ENCODE measurements at places on chromosomes 7 and 10.

DNA sequence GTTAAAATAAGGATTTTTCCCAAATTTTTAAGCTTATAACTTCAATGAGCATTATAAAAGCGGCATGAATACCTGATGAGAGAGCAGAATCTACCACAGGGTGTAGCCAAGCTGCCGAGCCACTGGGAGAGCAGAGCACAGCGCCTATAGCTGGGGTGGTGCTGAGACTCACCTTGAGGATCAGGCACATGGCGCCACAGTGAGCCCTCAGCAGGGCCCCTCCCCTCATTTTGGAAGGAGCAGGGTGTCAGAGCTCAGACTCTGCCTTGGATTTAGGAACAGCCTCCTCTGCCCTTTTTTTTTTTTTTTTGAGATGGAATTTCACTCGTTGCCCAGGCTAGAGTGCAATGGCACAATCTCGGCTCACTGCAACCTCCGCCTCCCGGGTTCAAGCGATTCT is 118.6 kb downstream of the SRPK2 start:
- DNase-seq, result no peak

DNA sequence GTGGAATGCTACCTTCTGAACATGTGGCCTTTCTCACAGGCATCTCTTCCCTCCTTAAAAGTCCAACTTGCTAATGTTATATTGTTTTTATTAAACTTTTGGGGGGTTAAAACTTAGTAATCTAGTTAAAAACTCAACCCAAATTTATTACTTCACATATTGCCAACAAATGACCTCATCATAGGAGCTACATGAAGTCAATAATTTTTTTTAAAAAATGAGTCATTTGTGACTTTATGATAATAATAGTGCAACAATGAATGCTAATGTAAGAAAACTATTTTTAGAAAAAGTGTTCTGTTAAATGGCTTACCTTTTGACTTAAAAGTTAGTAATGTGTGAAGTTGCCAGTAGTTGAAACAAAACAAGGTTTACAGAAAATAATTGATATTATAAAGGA is 325.9 kb upstream of the FZD1 start:
- no peak for DNase-seq

DNA sequence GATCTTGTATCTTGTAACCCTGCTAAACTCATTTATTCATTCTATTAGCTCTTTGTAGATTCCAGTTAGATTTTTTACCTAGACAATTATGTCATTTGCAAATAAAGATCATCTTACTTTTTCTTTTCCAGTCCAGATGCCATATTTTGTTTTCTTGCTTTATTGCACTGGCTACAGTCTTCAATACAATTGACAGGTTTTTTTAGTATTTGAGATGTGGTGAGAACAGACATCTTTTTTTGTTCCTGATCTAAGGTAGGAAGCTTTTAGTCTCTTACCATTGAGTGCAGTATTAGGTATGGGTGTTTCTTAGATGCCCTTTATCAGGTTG is 12.1 kb downstream of the SPRN start:
- no peak for DNase-seq

DNA sequence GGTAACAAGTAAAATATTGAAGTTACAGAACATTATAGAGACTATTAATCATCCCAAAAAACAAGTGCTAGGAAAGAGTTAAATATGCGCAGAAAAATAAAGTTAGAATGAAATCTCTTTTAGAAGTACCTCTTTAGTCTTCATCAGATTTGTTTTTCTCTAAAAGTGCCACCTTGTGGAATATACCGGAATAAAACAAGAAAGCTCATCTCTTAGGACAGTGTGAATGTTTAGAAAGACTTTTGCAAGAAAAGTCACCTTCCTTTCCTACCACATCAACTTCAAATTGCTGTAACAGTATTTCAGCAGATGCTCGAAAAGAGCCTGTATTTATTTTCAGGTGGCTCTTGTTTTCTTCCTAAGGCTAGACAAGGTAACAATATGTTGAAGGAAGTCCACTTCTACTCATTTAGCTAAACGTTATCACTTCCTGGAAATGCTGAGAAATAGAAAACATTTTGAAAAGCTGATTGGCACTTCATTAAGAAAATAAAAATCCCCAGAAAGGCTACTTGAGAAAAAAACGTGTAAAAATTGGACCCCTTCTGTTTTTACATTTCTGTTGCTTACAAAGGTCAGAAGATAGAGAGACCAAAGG is 19.8 kb upstream of the FAM133B start:
- no peak for DNase-seq

DNA sequence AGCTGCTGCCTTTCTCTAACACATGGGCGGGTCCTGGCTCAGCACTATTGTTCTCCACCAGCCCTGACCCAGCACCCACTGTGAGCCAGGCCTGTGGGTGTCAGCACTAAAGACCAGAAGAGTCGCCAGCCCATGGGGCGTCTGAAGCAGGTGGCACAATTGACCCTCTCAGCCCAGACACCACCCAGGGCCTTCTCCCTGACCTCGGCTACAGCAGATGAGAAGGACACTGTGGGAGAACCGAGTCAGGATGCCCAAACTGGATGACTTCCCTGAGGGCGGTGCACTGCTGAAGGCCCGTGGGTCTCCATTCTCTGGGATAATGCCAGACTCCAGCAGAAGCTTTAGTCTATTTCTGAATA is 97.0 kb downstream of the MKI67 start:
- no peak for DNase-seq

- no peak for DNase-seq
Measured at GRCh38 chr10:73841526-73842285, 30.3 kb upstream of the NDST2 start.

DNA sequence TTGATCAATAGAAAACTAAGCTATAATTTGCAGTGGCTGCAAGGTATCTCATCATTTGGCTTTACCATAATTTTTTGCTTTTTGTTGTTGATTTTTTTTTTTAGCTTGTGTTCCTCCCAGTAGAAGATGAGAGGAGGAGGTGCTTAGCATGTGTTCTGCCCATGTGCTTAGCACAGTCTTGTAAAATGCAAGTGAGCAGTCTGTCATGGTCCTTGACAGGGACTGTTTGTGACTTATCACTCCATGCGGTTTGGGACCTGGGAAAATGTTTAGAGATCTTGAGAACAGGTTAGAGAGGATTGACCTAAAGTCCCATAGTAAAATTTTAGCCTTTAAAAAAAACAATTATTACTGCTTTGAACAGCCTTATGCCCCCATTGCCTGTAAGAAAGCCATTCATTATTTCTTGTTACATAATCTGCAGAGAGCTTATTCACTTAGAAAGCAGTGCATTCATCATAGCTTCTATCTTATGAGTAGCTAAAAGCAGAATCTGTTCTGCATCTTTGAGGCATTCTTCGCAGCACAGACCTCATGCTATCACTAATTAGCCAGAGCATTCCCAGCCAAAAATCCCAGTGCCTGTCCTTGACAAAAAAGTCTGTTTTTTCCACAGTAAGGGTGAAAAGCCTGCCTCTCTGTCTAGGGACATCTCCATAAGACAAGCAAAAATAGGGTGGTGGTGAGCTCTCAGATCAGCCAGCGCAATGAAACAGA is 748.7 kb upstream of the GALNT17 start:
- no peak for DNase-seq

DNA sequence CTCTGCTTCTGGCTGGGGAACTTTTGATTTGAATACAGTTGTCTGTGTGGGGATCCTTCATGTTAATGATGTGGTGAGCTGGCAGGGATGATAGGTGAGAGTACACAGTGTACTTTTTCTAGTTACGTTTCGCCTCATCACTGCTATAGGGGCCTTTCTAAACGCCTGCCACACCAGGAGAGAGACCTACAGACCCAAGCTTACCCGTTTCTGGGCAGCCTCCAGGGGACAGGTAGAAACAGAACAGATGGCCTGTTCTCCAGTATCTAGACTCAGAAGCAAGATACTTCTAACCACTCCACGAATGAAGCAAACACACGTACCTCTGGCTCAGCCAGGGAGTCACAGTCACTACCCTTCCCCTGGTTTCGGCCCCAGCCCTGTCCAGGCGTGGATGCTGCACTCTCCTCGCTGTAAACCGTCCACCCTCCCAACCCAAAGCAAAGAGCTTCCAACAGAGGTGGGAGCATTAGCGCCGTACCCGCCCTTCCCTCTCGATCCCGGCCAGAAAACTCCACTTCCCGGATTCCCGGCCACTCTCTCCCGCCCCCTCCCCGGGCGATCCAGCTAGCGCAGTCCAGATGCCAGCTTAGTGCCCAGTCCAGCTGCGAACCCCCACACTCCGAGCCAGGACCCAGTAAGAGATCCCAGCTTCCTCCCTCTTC is 1.2 kb downstream of the CCDC6 start:
- peak; percentile 77 for DNase-seq

DNA sequence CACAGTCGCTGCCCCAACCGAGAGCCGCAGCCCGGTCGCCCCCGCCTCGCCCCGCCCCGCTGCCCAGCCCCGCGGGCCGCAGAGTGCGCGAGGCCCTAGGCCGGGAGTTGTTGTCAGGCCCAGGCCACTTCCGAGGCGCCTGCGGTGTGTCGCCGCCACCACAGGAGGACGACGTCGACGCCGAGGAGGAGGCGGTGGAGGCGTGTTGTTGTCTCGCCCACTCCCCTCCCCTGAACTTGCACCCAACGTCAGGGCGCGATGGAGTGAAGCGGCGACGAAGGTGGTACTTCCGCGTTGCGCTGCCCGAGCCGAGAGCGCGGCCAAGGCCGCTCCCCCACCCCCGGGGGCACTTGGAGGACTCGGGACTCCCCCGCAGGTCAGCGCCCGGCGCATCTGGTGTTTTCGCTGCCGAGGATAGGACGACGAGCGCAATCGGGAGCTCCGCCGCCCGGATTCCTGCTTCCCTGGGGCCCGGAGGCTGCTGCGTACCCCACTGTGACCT is at the start of gene CDK13:
TSS of gene CDK13 (plus strand) at position 286 of the 502 bp plus-strand sequence. CDS start 386 bp downstream, outside the sequence.
- DNase-seq, result peak; percentile 90

DNA sequence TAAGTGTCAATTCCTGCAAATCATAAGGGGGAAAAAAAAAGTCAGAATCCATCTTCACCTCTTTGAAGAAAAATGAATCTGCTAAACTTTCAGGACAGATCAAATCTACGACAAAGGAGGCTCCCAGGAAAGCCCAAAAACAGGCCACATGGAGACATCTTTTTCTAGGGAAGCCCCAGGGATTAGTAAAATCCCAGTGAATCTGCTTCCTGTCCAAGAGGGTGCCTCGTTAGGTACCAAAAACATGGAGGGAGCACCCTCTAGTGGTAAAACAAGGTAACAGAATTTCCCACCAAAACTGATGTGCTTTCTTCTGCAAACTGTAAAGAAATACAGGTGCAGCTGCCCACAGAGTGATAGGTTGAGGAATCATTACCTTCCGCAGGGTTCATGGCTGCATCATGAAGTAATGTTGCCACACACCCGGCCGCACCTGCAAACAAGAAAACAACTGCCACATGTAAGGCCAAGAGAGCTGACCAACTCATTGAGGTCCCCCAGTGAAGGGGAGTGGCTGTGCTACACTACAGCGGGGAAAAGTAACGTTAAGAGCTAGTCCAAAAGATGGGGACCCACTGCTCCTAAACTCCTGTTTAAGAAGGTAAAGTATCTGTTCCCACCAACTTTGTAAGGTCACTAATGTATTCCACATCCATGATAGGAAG is 7.9 kb downstream of the SLC25A28 start:
- no peak for DNase-seq

- no peak for DNase-seq
Measured at GRCh38 chr7:75756206-75756990, 15.6 kb downstream of the CCL26 start.

DNA sequence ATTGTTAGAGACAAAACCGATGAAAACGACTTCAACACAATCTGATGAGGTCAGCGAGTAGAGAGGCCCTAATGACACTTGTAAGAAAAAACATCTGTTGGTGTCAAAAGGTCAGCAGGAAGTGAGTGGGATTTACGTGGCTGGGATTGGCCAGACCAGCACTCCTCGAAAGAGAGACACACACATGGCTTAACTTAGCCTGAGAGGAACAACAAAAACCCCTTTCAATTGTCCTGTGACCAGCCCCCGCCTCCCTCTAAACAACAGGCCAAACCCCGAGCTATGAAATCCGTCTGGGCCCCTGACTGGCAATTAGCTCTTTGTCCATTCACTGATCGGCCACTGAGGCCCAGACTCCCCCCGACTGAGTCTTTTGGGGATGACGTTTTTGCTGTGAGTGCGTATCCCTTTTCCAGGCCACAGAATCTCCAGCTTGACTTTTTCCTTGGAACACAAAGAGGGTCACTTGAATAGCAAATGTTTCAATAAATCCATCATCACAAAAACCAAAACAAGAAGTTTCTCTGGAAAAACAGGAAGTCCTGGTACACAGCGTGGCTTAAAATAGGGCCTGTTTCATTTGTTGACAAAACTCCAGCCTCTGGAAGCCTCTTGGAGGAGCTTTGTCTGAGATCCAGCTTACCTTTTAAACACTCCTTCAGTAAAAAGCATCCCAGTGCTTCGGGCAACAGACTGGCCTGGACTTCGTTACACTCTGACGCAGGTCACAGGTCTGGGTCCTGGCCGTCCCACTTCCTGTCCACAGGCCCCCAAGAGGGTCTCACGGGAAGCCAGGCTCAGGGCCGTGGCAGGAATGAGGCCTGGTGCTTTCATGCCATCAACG is 103.0 kb downstream of the CTBP2 start:
- DNase-seq, result no peak

DNA sequence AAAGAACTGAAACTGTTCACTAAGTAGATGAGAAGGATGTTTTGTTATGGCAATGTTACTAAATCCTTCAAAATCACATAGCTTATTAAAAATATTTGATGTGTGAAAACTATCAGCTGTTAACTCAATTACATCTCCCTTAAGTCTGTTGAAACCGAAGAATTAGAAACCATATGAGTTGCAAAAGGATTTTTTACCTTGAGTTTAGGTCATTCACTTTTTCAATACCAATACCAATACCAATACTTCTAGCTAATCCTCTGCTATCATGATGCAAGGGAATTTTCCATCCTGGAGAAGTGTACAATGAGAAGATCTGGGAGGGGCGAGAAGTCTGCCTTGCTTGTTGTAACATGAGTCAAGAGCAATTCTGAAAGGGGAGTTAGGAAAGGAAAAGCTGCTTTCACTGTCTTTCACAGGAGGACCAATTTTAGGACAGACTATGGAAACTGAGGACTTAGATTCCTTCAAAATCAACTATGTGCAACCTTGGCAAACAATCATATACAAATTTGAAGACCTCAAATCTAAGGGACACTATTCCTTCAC is 199.7 kb downstream of the IMMP2L start:
- DNase-seq, result no peak

DNA sequence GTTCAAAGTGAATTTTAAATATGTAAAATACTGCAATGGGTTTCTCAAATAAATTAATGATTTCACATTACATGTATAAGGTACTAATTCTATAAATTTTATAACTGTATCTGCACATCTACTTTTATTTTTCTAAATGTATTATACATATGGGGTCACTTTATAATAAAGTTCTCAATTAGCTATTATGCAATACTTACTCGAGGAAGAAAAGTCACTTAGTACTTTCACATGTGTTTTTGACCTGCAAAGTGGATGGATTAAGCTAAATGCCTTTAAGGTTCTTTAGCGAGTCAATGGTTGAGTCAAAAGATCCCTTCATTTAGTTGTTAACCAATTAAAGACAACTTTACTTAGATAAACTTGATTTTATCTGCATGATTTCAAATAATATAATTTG is 437.8 kb downstream of the ANKRD7 start:
- no peak for DNase-seq

- no peak for DNase-seq
Measured at GRCh38 chr7:78033410-78033809, 234.8 kb downstream of the PHTF2 start.

- DNase-seq, result no peak
Measured at GRCh38 chr10:69216577-69217118, 3.5 kb upstream of the HKDC1 start.
